Hematopoietic multipotent progenitor cell (in vitro differentiated cells): ENCODE measurements at places on chromosomes 12 and 14.

GRCh38 chr14:80005561-80005960 is 205.7 kb downstream of the DIO2 start:
- no peak for DNase-seq

- DNase-seq: no peak
Measured at GRCh38 chr12:104242546-104243206, 27.1 kb downstream of the TXNRD1 start.

DNA sequence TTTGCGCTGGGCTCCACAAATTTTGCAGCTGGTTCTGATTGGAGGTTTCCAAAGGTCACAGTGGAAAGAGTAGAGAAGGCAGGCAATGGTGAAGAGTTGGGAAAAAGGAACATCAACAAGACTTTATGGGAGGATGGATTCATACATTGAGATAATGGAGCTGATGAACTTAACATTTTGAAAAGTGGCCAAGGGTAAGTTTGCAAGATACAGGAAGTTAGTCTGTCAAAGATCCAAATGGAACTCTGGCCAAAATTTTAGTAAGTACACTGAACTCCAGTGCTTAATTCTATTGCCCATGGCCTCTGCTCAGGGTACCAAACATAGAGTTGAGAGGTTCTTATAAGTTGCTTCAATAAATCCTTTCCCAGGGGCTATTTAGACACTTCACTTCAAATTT is 15.6 kb downstream of the CCER1 start:
- no peak for DNase-seq

DNA sequence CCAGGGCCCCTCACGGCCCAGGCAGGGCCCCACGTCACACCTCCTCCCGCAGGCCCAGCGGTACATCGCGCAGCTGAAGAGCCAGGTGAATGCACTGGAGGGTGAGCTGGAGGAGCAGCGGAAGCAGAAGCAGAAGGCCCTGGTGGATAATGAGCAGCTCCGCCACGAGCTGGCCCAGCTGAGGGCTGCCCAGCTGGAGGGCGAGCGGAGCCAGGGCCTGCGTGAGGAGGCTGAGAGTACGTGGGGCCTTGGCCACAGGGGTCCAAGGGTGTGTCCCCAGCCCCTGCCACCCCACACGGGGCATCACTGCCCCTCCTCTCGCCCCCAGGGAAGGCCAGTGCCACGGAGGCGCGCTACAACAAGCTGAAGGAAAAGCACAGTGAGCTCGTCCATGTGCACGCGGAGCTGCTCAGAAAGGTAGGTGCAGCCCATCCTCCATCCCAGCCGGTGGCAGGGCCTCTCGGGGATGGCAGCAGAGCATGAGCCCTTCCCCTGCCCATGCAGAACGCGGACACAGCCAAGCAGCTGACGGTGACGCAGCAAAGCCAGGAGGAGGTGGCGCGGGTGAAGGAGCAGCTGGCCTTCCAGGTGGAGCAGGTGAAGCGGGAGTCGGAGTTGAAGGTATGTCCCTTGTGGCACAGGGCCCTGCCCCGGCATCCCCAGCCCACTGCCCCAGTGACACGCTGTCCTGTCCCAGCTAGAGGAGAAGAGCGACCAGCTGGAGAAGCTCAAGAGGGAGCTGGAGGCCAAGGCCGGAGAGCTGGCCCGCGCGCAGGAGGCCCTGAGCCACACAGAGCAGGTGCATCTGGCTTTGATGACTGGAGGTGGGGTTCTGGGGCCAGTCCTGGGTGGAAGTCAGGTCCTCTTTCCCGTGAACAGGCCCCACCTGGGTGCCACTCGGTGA is 20.9 kb downstream of the HIP1R start:
- no peak for DNase-seq

DNA sequence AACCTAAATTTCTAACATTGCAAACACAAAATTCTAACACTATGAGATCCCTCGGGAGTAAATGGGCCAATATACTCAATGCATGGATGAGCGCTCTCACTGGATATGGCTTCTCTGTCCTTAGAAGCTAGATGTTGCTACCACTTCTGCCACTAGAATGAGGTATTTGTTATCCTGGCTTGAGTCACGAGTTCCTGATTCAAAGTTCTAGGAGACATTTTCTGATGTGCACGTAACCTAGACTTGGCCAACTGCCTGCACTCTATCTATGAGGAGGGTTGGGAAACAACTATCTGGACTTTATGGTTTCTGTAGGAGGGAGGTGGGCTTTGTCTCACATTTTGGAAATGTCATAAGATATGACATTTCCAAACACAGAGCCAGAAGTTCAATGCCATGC is 37.6 kb downstream of the FERMT2 start:
- no peak for DNase-seq

DNA sequence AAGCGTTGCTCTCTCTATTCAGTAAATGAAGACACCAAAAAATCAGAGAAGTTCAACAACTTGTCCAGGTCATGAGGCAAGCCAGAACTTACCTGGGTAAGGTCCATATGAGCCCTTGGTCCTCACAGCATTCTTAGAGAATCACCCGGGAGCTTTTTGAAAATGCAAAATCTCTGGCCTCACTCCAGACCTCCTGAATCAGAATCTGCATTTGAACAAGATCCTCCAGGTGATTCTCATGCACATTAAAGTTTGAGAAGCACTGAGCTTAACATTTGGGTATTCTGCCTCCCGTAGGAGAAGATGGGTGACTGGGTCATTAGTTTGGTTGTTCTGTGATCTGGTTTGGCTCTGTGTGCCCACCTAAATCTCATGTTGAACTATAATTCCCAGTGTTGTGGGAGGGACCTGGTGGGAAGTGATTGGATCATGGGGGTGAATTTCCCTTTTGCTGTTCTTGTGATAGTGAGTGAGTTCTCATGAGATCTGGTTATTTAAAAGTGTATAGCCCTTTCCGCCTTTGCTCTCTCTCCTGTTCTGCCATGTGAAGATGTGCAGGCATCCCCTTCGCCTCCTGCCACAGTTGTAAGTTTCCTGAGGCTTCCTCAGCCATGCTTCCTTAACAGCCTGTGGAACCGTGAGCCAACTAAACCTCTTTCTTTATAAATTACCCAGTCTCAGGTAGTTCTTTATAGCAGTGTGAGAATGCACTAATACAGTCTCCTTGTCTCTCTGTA is 221.2 kb downstream of the RAD51B start:
- no peak for DNase-seq
